ENCODE measurements at places on chromosomes 6 and 20. TPM values are rescaled to one million over a fixed set of nuclear protein-coding genes. Genes with fewer than 3 reads are reported as not detected.

The HRH3 gene
- not detected for total RNA-seq

The CST4 gene
- total RNA-seq, result not detected

The UBD gene
- not detected for total RNA-seq

The FIG4 gene
- 19.8 TPM for total RNA-seq

The LINC00237 gene
- 0.17 TPM for total RNA-seq

The POM121L2 gene
- total RNA-seq, result not detected

The ZNF292 gene
- 66.6 TPM for total RNA-seq

GRCh38 chr6:153537422-153537821 lies 406.3 kb upstream of the RGS17 start:
- no peaks in the 10 kb centered on the region for H3K4me1 ChIP-seq
- DNase-seq, result no peak
- no peaks in the 10 kb centered on the region for H3K27me3 ChIP-seq
- H3K36me3 ChIP-seq, result no peaks in the 10 kb centered on the region
- H3K4me3 ChIP-seq, result no peak overlapping the region
- H3K27ac ChIP-seq, result no peak overlapping the region

DNA sequence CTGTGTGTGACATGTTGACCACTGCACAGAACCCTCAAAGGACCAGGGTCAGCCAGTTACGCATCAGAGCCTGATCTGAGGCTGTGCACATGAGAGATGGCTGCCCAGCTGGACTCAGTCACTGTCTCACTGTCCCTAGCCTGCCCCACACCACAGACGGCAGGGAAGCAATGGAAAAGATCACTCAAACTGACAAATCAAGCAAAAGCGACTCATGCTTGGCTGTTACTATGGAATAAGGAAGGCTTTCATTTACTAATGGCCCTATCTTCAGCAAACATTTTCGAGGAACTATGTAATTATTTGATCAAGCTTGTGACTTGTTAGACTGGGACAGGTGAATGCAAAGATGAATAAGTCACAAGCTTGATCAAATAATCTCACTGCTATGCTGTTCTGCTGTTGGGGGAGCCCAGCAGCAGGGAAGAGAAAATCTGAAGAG lies 137.0 kb downstream of the SLC23A2 start:
- no peak overlapping the region for H3K4me3 ChIP-seq
- DNase-seq, result no peak
- peaks cover 91% of the 10 kb centered on the region for H3K36me3 ChIP-seq
- H3K27me3 ChIP-seq, result no peaks in the 10 kb centered on the region
- no peak overlapping the region for H3K27ac ChIP-seq

GRCh38 chr6:170172825-170173256 lies 118.0 kb downstream of the DLL1 start:
- peak; percentile 5 for DNase-seq
- no peak overlapping the region for H3K27ac ChIP-seq
- peaks cover 3% of the 10 kb centered on the region for H3K27me3 ChIP-seq
- no peak overlapping the region for H3K4me3 ChIP-seq
- H3K4me1 ChIP-seq, result no peaks in the 10 kb centered on the region

DNA sequence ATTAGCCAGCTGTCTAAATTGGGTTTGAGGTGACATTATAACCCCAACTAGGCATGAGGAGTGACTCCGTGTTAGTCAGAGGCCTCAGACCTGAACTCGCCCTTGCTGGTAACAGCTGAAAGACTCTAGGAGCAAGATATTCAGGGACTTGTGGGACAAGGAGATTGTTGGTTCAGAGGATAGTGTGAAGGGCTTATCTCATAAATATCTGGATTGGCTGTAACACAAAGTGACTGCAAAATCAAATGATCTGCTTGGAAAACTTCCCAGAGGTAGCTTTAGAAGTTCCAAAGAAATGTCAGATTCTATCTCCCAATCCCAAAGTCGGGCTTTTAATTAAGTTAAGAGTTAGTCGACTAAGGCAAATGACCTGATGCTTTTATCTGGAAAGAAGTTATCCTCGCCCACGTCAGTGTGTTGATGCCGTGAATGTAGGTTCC lies 72.4 kb downstream of the TULP4 start:
- DNase-seq, result no peak
- H3K4me3 ChIP-seq, result no peak overlapping the region
- H3K27ac ChIP-seq, result no peak overlapping the region

GRCh38 chr6:142954844-142955243 lies 9.9 kb upstream of the HIVEP2 start:
- peaks cover 37% of the 10 kb centered on the region for H3K4me1 ChIP-seq
- no peak for DNase-seq
- no peaks in the 10 kb centered on the region for H3K27me3 ChIP-seq
- no peaks in the 10 kb centered on the region for H3K36me3 ChIP-seq
- H3K27ac ChIP-seq, result peak overlapping the region; percentile 4

DNA sequence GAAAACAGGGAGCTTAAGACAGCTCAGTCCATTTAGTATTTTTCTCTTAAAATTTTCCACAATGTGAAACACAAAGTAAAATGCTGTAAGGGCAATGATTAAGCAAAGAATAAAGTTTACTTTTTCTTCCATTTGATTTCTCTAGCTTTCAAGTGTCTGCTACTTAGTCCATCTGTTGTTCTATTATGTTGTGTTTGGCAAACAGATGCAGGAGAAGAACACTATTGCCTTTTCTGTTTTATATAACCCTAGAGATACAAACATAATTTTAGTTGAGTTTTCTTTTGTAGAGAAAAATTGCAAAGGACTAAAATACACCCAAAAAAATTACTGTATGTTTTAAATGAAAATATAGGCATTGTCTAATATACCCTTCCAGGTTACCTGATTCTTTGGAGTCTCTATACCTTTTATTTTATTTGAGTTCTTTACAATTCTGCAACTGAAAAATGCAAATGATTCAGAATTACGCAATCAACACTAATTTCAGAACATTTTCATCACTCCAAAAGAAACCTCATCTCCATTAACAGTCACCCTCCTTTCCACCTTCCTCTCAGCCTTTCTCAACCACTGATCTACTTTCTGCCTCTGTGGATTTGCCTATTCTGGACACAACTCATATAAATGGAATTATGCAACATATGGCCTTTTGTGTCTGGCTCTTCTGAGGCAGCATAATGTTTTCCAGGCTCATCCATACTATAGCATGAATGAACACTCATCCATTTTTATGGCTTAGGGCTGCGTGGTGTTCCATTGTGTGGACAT lies 96.9 kb downstream of the MKKS start:
- H3K27me3 ChIP-seq, result no peaks in the 10 kb centered on the region
- DNase-seq, result no peak
- no peaks in the 10 kb centered on the region for H3K4me1 ChIP-seq
- no peak overlapping the region for H3K27ac ChIP-seq

- no peak overlapping the region for H3K27ac ChIP-seq
- no peak for DNase-seq
- no peaks in the 10 kb centered on the region for H3K27me3 ChIP-seq
- H3K4me3 ChIP-seq, result no peak overlapping the region
Observed at GRCh38 chr6:168615837-168616236, 174.9 kb downstream of the SMOC2 start.

- H3K27me3 ChIP-seq, result peaks cover 3% of the 10 kb centered on the region
- no peak overlapping the region for H3K27ac ChIP-seq
- no peak for DNase-seq
Observed at GRCh38 chr20:25574411-25574810, 10.9 kb downstream of the NINL start.

DNA sequence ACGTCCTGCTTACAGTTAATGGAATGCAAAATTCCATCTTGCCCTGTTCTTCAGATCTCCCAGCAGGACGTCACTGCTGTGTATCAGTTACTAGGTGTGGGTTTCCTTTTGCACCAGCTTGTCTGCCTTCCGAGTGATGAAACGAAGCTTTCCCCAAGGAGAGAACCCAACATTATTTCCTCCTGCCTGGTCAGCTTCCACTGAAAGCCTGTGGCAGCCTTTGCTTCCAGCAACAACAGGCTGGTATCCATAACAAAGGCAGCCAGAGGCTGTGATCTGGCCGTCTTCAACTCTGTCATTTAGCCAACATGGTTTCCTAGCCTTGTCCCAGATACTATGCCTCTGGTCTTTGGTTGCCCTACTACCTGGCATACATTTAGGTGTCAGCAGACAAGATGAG lies 78.9 kb upstream of the HEY2 start:
- DNase-seq, result no peak
- H3K36me3 ChIP-seq, result no peaks in the 10 kb centered on the region
- H3K27ac ChIP-seq, result no peak overlapping the region
- H3K4me3 ChIP-seq, result no peak overlapping the region
- H3K27me3 ChIP-seq, result peaks cover 7% of the 10 kb centered on the region

DNA sequence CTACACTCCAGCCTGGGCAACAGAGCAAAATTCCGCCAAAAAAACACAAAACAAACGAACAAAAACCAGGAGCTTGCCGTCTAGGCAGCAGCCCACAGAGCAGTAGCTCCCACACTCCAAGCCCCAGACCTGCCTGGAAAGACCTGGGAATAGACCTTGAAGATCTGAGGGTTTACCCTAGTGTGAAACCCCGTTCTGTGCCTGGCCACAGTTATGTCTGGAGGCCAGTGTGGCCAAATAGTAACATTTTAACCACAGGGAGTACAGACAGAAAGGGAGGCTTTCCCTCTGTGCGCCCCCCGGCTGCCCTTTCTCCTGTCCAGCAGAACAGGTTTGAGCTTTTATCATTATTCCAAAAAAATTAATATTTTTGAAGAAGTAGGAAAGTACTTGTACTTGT lies 172.4 kb downstream of the QKI start:
- no peaks in the 10 kb centered on the region for H3K4me1 ChIP-seq
- no peaks in the 10 kb centered on the region for H3K36me3 ChIP-seq
- no peak overlapping the region for H3K27ac ChIP-seq
- no peak overlapping the region for H3K4me3 ChIP-seq

DNA sequence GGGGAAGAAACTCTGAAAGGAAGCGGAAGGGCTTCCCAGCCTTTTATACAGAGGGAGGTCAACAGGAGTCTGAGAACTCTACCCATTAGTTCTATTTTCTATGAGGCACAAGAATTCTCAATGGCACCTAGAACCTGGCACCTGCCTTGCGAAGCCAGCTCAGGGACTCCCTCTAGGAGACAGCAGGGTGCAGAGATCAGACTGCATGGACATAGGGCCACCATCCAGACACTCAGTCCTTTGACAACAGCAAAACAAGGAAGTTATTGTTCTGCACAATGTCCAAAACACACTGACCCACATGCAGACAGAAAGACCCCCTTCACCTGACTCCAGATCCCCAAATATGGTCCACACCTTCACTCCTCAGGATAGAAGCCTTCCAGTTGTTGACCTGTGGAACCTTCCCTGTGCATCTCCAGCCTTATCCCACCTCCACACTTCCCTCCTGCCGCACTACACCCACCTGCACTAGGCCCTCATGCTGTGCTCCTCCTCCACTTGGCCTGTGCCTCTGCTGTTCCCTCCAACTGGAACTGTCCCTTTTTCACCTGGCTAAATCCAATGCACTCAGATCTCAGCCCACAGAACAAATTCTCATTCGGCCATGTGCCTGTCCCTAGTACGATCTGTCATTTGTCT lies 27.8 kb downstream of the ACSS1 start:
- H3K27ac ChIP-seq, result no peak overlapping the region
- DNase-seq, result no peak
- H3K4me1 ChIP-seq, result peaks cover 38% of the 10 kb centered on the region
- no peak overlapping the region for H3K4me3 ChIP-seq

- H3K4me3 ChIP-seq, result no peak overlapping the region
- H3K36me3 ChIP-seq, result no peaks in the 10 kb centered on the region
- no peak for DNase-seq
- no peak overlapping the region for H3K27ac ChIP-seq
- H3K27me3 ChIP-seq, result no peaks in the 10 kb centered on the region
Observed at GRCh38 chr20:15645816-15646215, 927.4 kb downstream of the KIF16B start.

DNA sequence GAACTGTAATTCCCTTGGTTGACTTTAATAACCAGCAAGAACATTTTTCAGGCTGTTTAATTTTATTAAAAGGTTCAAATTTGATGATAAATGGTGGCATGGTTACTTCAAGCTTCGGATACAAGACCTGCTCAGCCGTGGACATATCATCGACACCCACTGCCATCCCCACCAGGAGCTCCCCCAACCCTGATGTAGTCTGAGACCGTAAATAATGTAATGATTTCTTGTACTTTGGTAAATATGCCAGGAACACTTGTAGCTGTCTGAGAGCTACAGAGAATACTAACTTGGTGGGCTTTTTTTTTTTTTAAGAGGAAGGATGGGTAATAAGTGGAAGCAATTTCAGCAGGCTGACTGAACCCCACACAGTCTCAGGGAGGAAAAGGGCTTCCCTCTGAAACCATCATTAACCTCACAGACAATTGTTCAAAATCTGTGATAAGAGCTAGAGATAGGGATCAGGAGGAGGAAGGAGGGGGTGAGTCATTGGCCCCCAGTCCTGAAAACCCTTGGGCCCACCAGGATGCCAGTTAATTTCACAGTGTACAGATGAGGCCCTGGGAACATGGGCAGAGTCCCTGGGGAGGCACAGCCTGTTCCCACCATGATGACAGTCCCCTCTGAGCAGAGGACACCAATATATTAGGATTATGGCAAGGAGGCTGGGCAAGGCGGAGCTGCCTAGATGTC lies 56.0 kb downstream of the APCDD1L start:
- peaks cover 9% of the 10 kb centered on the region for H3K36me3 ChIP-seq
- no peak for DNase-seq
- no peaks in the 10 kb centered on the region for H3K27me3 ChIP-seq
- no peak overlapping the region for H3K27ac ChIP-seq
- H3K4me3 ChIP-seq, result no peak overlapping the region

DNA sequence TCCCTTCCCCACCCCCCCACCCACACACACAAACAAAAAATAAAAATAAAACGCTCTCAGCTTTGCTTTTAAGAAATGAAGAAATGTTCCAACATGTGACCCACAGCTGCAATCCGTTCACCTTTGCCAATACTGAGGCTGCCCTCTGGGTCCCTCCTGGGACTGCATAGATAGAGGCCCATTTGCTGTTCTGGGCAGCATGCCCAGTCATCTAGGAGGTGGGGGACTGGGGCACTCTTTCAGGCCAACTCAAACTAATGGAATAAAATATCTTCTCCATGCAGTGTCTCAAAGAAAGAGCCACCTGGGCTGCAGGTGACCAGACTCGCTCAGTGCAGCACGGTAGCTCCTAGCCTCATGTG lies 79.9 kb downstream of the SLC22A3 start:
- H3K27me3 ChIP-seq, result peaks cover 19% of the 10 kb centered on the region
- DNase-seq, result no peak
- no peak overlapping the region for H3K4me3 ChIP-seq
- H3K36me3 ChIP-seq, result no peaks in the 10 kb centered on the region
- no peaks in the 10 kb centered on the region for H3K4me1 ChIP-seq
- H3K27ac ChIP-seq, result no peak overlapping the region

DNA sequence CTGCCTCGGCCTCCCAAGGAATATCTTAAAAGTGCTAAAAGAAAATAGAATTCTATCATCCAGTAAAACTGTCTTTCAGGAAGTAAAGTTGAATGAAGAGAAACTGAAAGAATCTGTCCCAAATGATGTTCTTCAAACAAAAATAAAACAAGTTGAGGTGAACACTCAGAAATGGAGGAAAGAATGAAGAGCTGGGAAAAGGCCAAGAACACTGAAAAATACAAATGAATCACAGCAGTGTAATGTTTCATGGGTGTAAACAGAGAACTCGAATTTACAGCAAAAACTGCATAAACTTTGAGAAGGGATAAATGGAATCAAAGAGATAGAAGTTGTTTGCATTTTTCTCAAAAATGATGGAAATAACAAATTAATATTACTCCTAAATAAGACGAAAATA lies 317.3 kb downstream of the TAF4 start:
- no peak overlapping the region for H3K27ac ChIP-seq
- no peaks in the 10 kb centered on the region for H3K4me1 ChIP-seq
- H3K36me3 ChIP-seq, result no peaks in the 10 kb centered on the region
- H3K4me3 ChIP-seq, result no peak overlapping the region
